Liver (tissue), 10 donors: ENCODE measurements at places on chromosomes 12 and 14. TPM values are rescaled to one million over a fixed set of nuclear protein-coding genes. Genes with fewer than 3 reads are reported as not detected.

The GARIN6 gene
- total RNA-seq: not detected

The KIAA0586 gene
- total RNA-seq: 9.9 TPM

The SDR9C7 gene
- total RNA-seq: not detected

The RFLNA gene
- total RNA-seq: 0.05 TPM

The SRRM4 gene
- total RNA-seq: not detected

The OR4E2 gene
- total RNA-seq: not detected

The ANKRD33 gene
- not detected for total RNA-seq

The SCNN1A gene
- 7.7 TPM for total RNA-seq

The OR11H6 gene
- not detected for total RNA-seq

GRCh38 chr14:89166633-89167032 lies 250.4 kb downstream of the FOXN3 start:
- DNase-seq: no peak

DNA sequence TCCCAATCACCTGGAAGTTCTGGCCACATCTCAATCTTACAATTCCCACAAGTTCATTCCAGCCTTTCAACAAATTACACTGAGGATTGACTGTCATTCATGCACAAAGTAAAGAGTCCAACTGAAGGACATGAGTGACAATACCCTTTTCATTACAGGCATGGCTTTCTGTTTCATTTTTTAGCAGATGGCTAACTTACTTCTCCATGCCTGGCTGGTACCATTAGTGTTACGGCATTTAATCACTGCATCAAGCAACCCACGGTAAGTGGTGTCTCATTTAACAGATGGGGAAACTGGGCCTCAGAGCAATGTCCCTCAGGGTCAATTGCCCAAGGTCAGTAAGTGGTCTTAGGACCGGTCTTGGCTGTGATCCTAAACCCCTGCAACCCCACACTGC lies 114.4 kb downstream of the PRICKLE1 start:
- DNase-seq: no peak

GRCh38 chr14:67514650-67515385 lies 18.3 kb upstream of the PLEKHH1 start:
- no peak for DNase-seq

GRCh38 chr14:44418856-44419255 lies 88.2 kb downstream of the FSCB start:
- DNase-seq: no peak

DNA sequence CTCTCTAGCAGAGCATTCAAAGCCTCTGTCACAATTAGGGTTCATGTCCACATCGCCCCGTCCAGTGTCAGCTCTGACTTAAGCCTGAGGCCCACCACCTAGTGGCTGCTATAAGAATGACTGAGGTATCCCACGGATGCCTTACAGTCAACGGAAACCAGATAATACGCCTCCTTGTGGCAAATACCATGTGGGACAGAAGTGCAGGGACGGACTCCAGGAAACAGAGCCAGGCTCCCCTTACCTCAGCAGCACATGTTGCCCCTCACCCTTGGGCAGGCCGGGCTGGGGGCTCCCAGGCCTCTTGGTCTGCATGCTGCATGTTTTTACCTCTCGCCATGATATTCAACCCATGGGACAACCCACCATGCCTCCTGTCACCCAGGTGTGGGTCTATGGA lies 86.3 kb downstream of the VWF start:
- peak; percentile 47 for DNase-seq

DNA sequence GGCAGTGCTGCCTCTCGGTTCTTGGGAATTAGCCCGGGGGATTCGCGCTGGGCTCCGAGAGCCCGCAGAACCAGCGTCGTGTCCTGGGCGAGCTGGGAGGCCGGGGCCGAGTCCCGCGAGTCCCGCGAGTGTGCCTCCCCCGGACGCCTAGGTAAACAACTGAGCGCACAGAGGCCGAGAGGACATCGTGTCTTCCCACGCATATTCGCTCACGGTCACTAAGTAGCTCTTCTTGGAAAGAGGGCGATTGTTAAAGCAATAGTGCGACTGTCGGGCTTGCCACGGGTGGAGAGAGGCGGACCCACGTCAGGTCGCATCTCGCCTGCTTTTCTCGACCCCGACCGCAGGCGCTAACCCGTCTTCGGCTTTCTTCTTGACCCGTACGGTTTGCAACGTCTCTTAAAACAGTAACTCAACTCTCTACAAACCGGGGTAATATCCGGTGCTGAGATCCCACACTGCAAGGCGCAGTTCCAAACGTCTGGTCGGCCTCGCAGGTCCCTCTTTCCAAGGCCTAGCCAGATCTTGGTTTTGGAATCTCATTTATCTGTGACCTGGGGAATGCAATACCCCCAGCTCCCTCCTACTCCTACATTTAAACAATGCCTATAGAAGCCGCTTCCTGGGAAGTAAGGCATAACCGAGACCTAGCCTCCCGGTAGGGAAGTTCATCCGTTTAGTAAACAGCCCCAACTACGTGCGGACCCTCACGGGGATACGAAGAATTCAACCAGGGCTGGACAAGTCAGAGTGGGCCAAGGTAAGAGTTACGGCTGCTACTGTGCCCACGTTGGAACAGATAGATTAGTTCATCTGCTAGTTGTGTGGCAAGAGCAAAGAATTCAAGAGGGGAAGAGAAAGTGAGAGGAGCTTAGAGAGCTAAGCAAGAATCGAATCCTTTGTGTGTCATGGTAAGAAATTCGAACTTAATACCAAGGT lies 736 bp upstream of the PHLDA1 start:
- peak; percentile 57 for DNase-seq

DNA sequence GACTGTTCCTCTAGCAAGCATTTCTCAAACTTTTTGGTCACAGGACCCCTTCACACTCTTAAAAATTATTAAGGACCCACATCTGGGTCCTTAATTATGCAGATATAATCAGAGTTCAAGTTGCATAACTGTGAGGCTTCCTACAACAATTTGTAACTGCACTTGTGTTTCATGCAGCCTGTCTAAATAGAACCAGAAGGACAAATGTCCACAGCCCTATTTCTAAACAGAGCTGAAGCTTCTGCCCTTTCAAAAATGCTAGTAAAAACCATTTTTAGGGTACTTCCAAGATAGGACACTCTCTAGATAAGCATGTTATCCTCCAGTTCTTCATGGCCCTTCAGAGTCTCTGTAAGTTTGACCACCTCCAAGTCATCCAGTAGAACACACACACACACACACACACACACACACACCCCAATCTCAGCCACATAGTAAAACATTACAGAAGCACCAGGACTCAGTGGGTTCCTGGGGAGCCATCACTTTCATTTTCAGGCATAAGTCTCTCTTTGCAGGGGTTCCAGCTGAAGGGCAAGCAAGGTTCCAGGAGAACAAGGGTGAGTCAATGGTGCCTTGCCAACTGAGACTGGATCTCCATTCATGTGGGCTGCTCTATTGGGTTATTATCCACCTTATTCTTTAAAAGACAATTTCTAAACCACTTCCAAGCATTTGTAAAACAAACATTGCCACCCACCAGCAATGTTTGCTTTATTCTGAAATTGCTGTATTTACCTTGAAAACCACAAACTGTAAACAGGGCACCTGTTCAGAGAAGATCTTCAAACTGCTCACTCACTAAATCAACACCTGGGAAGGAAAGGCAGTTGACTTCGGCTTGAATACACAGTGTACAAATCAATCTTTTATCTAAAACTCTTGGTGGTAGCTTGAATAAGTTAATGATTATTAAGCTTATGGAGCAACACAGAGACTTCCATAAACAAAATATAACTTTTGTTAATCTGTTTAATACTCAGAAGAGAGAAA lies 64.1 kb downstream of the ITPR2 start:
- no peak for DNase-seq

DNA sequence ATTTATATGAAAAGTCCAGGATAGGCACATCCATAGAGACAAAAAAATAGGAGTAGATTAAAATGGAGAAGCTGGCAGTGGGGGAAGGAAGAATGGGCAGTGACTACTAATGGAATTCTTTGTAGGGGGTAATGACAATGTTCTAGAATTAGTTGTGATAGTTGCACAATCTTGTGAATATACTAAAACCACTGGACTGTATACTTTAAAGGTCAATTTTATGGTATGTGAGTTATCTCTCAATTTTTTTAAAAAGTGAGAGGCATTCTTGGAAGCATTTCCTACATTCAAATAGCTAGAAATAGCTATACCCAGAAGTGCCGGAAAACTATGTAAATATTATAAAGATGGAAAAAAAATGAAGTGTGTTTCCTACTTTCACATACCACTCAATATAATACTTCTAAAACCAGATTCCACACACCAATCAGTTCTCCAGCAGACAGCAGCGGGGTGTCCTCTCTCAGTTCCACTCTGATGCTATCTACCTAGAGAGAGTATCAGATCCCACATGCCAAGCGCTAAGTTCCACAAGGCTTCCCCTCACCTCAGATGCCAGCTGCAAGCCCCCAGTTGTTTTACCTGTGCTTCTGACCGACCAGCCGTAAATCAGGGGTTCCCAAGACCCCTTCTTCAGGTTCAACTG lies 41.7 kb upstream of the NID2 start:
- no peak for DNase-seq

GRCh38 chr14:67358924-67359774 lies 455 bp downstream of the ATP6V1D start:
- DNase-seq: no peak

DNA sequence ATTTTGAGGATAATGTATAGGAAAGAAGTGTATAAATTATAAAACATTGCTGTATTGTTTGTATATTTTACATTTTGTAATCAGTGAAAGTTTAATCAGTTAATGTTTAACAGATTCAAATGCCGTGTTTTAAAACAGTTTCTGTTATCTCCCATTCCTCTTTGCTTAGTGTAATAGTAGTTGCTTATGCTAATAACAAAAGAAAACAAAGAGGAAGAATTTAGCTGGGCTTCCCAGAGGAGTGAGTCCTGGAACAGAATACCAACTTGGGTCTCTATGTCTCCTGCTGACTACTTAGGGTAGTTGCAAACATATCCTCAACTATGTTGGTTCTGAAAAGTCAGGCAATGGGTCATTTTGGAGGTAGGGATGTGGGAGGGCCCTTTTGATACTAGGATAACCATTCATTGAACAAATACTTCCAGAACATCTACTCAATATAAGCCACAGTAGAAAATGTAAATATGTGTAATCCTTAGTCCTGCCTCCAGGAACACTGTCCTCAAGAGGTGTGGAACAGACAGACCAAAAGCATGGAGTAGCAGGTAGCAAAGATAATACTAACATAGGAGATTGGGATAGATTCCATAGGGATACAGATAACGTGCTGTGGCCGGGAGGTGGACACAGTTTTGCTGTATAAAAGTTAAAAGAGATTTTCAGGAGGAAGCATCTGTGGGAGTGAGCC lies 36.1 kb upstream of the EVL start:
- DNase-seq: no peak

DNA sequence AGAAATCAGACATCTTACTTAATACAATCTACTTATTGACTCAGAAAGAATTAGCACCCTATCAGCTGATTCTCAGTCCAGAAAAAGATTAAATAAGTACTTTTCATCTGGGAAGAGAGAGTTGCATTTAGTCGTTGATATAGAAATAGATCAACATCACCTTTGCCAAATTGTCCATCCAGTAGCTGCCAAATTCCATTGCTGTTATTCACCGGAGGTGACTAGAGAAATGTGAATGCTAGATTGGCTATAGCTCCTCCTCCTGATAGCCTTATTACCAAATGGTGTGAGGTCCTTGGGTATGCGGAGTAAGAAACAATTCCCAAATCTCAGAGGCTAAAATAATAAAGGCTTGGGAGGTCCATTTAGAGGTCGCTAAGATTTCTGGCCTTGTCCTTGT lies 723.3 kb upstream of the FLRT2 start:
- DNase-seq: no peak

GRCh38 chr14:77043177-77043983 lies 14.9 kb upstream of the IRF2BPL start:
- DNase-seq: no peak

DNA sequence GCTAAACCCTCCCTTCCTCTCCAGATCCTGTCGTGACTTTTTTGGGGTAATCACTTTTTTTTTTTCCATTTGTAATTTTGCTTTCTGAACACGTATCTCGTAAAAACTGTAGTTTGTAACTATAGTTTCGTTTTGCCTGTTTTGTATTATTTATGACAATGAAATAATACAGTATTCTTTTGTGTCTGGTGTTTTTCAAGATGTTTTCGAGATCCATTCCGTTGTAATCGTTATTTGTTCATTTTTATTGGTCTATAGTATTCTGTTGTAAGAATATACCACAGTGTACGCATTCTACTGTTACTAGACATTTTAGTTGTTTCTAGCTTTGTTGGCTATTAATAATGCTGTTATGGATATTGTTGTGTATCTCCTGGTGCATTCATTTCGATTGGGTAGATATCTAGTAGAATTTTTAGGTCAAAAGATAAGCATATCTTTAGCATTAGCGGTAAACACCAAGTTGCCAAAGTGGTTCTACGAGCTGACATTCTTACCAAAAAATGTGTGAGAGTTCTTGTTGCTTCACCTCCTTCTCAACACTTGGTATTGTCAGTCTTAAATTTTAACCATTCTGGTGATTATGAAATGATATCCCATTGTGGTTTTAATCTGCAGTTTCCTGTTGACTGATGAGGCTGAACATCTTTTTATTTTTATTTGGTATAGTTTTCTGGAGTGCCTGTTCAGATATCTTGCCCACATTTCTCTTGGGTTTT lies 92.3 kb upstream of the EVL start:
- no peak for DNase-seq

DNA sequence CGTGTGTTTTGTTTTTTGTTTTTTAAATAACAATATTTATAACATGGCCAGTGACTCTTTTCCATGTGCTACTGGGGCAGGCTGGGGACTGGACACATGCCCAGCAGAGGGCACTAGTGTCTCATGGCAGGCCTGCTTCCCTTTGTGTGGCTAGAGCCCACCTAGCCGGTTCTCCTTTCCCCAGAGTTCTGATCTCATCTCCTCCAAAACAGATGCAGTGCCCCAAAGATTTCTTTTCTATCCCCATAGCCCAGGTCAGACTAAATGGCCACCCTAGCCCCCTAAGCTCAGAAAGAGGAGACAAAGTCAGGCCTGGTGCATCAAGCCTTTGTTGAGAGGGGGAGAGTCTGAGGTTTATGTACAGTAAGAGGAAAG lies 21.2 kb downstream of the PRPF40B start:
- DNase-seq: peak; percentile 76

GRCh38 chr14:104651876-104652260 lies 37.5 kb upstream of the INF2 start:
- no peak for DNase-seq

DNA sequence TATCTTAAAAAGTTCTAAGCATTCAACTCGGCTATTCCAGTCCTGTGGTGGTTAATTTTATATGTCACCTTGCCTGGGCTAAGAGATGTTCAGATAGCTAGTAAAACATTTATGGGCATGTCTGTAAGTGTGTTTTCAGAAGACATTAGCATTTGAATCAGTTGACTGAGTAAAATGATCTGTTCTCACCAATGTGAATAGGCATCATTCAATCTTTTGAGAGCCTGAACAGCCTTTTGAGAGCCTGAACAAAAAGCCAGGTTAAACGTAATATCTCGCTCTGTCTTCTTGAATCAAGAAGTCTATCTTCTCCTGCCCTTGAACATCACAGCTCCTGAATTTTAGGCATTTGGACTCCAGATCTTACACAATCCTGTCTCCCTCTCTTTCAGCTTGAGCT lies 1266.1 kb downstream of the LRFN5 start:
- DNase-seq: no peak

- DNase-seq: no peak
Measured at GRCh38 chr12:126936181-126936851, 1330.7 kb upstream of the TMEM132C start.

- no peak for DNase-seq
Measured at GRCh38 chr12:130480887-130481286, 143.2 kb downstream of the PIWIL1 start.

GRCh38 chr12:91496337-91496736 lies 313.7 kb upstream of the DCN start:
- DNase-seq: no peak
